CD8-positive, alpha-beta T cell (primary cell): ENCODE measurements at places on chromosomes 6 and 20. TPM values are rescaled to one million over a fixed set of nuclear protein-coding genes. Genes with fewer than 3 reads are reported as not detected.

DLK2 gene
- total RNA-seq = 0.56 TPM

PTK6 gene
- total RNA-seq = 0.11 TPM

BPIFB2 gene
- total RNA-seq = not detected

OSER1 gene
- total RNA-seq = 201 TPM

F13A1 gene
- 0.41 TPM for total RNA-seq

COL12A1 gene
- not detected for total RNA-seq

SDHAF4 gene
- 1.7 TPM for total RNA-seq

TREML2 gene
- total RNA-seq = 0.46 TPM

CGAS gene
- total RNA-seq = 8.9 TPM

CRISP2 gene
- total RNA-seq = not detected

SEMG1 gene
- total RNA-seq = not detected

SLC12A5 gene
- total RNA-seq = 1.4 TPM

SNRPB2 gene
- total RNA-seq = 50.4 TPM

TCF21 gene
- not detected for total RNA-seq

ULBP3 gene
- total RNA-seq = 1.5 TPM

NKX2-2 gene
- total RNA-seq = not detected

USP49 gene
- total RNA-seq = 1.6 TPM
